Activated CD4-positive, alpha-beta T cell treated with anti-CD3 and anti-CD28 coated beads, Interleukin-2, amount 50 U/mL, for 48 hours (primary cell): ENCODE measurements at places on chromosomes 1 and 21.

DNA sequence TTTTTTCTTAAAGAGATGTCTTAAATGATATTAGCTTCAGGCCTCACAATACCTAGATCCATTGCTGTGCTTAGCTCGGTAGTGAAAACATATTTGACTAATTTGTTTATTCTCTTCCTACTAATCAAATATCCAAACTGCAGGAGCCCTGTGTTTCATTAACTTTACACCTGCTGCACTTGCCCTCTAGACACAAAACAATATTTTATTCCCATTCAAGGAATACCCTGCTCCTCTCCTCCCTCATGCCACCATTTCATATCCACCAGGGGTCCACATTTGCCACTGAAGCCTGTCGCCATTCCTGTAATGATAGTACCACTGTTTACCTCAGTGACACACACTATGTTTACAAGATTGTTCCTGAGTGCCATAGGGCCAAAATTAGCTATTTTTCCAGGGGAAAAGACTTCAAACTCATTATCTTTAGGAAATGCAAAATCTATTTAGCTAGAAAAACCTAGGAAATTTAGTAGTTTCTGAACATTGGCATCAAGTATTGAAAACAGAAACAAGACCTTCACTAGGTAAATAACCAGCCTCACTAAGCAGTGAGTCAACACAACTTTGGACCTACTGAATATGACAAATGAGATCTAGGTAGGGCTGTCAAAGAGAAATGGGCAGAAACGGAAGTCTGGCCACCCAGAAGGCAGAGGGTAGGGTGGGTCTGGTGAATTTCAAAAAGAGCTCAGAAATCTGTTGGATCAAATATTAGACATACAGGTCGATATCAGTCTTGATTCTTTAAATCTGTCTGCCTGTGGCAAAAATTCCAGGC is 134.6 kb upstream of the KCNK1 start:
- no peak for DNase-seq

DNA sequence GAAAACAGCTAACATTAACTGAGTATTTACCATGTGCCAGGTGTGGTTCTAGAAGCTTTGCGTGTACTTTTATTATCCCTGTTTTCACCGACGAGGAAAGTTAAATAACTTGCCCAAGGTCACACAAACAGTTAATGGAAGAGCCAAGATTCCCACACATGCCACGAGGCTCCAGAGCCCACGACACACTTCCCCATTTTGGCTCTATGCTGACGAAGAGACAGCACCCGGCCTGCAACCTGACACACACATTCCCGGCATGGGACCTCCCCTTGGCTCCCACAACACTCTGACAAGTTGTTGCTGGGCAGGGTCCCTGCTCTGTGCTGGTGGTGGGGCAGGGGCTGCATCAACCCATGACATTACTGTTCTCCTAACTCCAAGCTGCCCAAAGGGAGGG is 52.8 kb downstream of the RAP1GAP start:
- no peak for DNase-seq

DNA sequence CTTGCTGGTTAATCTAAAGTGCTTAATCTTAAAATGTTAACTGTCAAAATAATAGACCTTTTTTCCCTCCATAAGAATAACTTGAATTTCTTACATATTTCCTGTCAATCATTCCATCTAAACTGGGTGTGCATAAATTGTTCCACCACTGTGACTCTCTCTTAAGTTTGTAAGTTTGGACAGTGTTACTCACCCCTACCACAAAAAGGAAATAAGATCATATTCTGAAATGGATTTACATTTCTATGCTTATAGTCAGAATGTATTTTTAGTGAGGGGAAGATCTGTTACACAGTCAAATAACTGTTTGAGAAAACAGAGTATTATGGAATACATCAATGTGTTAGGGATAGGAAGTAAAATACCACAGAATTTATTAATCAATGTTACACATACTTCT is 109.6 kb upstream of the DPYD start:
- DNase-seq, result no peak

DNA sequence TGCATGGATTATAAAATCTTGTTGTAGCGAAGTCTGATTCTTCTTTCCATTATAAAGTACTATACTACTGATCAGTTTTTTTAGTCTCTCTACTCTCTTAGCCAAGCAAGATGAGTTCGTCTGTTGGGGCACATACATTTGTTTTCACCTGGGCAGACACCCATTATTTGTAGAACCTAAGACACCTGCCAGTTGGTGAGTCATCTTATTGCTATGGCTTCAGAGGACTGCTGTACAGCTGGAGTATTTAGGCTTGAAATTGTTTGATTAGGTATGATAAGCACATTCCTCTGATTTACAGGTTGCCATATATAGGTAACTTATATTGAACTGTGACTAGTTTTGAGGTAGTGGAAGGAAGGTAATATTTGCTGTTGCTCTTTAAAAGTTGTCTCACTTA is 17.2 kb downstream of the RBM15 start:
- DNase-seq, result no peak

- no peak for DNase-seq
Measured at GRCh38 chr1:88063605-88064004, 620.5 kb upstream of the PKN2 start.

DNA sequence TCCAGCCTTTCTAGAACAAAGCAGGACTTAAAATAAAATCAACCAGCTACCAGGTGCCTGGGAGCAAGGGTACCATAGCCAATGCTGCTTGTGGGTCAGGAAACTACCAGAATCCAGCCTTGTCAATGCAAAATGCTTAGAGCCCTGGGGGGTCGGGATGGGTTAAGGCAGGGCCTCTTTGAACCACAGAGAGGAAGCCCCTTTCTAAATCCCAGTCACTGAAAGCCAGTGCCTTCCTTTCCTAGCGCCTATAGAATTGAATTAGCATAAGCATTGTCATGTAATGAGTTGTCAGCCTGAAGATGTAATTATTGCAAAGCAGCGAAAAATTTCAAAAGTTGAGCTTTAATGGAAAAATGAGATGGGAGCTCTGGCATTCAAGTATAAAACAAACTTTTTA is 176.6 kb upstream of the DAB1 start:
- DNase-seq, result no peak

GRCh38 chr21:25890001-25890400 is 155.2 kb downstream of the GABPA start:
- DNase-seq, result no peak

DNA sequence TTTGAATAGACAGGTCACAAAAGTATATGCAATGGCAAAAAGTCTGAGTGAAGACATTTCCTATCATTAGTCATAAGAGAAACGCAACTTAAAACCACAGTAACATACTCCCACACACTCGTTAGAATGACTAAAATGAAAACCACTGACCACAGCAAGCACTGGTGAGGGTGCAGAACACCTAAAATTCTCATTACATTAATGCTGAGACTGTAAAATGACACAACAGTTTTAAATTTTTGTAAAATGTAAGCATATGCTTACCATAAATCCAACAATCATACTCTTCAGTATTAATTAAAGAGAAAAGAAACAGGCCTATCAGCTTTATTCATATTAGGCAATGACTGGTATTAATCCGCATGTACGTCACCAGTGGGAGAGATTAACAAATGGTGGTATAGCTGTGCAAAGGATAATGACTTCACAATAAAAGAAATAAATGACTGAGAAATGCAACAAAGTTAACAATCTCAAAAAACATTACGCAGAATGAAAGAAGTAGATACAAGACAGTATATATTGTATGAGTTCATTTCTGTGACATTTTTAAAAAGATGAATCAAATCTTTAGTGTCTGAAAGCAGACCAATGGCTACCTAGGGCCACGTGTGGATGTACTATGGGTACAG is 253.5 kb downstream of the AKT3 start:
- no peak for DNase-seq

GRCh38 chr1:33094971-33095604 is 14.1 kb downstream of the AZIN2 start:
- DNase-seq, result peak; percentile 51

GRCh38 chr1:71390518-71390917 is 309.7 kb upstream of the ZRANB2 start:
- DNase-seq, result no peak

DNA sequence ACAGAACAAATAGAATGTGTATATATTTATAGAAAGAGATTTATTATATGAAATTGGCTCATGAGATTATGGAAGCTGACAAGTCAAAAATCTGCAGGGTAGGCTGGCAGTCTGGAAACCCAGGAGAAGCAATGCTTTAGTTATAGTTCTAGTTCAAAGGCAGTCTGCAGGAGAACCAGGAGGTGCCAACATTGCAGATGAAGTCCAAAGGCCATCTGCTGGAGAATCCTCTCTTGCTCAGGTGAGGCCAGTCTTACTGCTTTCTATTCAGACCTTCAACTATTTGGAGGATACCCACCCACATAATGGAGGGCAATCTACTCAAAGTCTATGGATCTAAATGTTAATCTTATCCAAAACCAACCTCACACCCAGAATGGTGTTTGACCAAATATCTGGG is 75.9 kb upstream of the MRPS6 start:
- no peak for DNase-seq

GRCh38 chr21:28393279-28393678 is 599.4 kb downstream of the LTN1 start:
- DNase-seq, result no peak

DNA sequence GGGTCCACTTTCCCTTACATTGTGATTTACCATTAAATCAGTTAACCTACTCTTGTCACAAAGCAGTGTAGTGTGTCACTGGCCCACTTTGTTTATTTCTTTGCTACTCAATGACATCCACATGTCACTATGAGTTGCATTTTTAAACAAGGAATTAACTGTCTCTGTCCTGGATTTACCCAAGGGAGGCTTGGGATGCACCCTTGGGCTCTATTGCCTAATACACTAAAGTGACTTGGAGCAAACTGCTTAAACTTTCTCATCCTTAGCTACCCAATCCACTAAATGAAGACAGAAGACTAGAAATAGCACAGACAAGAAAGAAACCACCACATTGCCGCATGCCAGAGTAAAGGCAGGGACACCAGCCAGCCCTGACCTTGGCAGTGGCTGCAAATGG is 136.2 kb upstream of the TIAM1 start:
- no peak for DNase-seq

- DNase-seq, result no peak
Measured at GRCh38 chr1:235411489-235412486, 44.6 kb downstream of the TBCE start.

DNA sequence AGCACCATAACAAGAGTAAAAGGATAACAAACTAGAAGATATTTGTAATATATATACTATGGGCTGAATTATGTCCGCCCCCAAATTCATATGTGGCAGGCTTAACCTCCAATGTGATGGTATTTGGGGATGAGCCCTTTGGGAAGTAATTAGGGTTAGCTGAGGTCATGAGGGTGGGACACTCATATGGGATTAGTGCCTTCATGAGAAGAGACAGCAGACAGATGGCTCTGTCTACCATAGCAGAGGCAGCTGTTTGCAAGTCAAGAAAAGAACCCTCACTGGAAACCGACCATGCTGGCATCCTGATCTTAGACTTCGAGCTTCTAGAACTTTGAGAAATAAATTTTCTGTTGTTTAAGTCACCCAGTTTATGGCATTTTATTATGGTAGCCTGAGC is 303.6 kb downstream of the LMO4 start:
- no peak for DNase-seq

- no peak for DNase-seq
Measured at GRCh38 chr21:29080454-29080941, 7.0 kb upstream of the CCT8 start.

DNA sequence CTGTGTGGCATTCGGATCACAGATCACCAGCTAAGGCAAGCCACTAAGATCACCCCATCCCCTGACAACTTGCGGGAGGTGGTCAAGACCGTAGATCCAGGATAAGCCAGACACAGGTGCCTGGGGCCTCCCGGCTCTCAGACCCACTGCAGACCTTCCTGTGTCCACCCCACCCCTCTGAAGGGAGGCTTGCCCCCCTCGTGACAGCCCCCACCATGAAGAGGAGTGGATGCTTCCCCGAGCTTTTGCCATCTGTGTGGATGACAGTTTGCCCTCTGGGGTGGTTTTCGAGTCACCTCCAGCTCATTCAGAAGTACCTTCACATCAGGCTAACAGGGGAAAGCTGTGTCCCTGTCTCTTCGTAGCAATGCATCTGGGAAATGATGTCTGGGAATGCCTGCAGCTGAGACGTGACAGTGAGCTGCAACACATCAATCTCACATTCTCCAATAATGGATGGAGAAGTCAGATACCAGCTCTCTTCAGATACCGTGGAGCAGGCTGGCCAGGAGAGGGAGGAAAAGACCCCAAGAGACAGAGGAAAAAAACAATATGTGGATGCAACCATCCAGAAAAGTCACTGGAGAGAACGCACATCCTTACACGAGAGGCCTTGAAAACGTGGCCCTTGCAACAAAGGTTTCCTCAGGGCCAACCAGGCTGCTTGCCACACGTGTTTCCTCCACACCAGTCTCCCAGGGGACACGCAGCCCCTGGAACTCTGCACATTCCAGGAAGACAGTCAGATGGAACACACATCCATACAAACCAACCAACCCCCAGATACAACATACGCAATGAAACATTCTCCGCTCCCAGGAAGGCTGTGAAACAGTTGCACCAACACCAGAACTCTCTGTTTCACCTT is 20.4 kb upstream of the FHAD1 start:
- no peak for DNase-seq

- DNase-seq, result no peak
Measured at GRCh38 chr1:224245188-224245587, 62.1 kb downstream of the DEGS1 start.
